Dorsolateral prefrontal cortex (tissue), 122 donors: ENCODE measurements at places on chromosomes 6 and 20.
A peak's percentile ranks its signal among the peaks of the same experiment; 100 is the strongest.

DNA sequence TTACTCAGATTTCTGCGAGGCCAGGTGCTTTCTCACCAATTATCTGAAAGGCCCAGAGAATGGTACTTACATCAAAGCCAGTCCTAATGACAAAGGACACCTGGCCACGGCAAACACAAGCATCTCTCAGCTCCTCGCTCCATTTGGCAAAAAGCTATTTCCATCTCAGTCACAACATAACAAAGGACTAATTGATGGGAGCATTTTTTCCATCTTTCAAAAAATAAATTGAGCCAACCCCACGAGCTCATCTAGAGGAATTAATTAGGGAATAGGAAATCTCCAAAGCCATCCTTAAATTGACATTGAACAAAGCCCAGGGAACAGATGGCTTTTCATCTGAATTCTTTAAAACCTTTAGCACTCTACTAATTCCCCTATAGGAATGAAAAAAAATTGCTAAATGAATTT, 236.7 kb downstream of the HAO1 start:
- no peak for DNase-seq

DNA sequence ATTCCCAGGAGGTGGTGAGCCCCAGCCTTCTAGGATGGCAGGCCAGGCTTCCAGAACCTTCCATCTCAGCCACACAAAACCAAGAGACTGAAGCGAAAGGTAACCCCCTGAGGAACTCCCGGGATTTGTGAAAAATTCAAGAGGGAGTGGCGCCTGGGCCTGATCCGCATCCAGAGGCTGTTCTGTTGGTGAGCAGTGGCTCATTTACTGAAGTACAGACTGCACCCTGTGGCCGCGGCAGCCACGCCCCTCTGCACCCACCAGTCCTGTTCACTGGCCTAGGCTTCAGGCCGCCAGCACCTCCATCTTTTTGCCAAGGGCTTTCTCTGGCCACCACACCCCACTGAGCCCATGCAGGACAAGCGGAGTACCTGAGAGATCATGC, 79.1 kb upstream of the PTPN1 start:
- DNase-seq, result no peak

DNA sequence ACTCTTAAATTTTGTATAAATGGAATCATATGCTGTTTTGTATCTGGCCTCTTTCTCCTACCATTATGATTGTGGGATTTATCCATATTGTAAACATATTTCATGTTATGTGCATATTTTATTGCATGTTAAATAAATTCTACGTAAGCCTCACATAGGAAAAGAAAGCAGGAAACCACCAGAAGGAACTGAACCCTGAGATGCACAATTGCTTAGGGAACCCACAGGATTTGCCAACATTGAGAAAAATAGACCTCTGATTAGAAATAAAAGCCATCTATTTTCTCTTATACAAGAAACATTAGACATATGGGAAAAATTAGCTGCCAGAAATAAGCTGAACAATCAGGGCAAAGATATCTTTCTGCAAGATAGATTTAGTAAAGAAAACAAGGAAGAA, 111.2 kb upstream of the CARMIL1 start:
- no peak for DNase-seq

- no peak for DNase-seq
Measured at GRCh38 chr20:44637522-44638372, 13.8 kb downstream of the ADA start.

DNA sequence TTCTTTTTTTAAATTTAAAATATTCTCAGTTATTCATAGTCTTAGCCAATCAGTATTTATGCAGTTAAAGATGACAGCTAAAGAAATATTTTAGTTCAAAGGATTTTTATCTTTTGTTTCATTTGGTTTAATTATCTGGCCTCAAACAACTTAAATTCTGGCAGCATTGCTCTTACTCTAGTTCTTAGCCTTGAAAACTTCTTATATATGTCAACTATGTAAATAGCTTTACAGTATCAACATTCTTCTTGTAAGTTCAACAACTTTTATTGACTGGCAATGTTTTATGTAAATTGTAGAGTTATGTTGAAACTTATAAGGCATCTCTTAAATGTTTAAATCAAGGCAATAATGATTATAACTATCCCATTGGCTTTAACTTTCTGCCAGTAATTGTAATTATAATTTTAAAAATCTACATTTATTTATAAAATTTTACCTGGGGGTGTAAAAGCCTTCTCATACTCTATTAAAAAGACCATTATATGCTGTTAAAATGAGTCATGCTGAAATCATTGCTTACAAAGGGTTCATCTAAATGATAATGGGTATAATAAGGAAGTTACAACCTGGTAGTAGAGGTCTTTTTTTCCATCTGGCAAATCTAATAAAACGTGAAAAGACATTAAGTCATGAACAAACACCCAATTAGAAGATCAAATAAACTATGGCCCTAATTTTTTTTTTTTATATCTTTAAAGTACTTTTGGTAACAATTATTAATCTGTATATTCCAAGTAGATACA, 45.8 kb upstream of the FAM184A start:
- no peak for DNase-seq

GRCh38 chr6:150755524-150755923, 110.0 kb upstream of the MTHFD1L start:
- DNase-seq, result no peak

DNA sequence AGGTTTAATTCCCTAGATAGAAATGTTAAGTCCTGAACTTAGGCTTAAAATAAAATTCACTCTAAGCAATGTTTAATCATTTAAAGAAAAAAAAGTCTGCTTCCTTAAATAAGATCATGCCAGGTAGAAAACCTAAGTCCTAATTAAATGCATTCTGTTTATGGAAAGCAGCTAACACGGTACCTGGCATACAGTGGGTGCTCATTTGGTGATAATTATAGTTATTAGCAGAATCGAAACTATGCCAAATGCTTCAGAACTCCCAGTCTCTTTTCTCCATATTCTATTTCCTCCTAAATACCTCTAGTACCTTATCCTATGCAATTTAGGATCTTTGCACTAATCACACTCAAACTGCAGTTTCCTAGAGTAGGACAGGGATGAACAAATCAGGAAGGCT, 331.8 kb downstream of the EPHA7 start:
- no peak for DNase-seq

DNA sequence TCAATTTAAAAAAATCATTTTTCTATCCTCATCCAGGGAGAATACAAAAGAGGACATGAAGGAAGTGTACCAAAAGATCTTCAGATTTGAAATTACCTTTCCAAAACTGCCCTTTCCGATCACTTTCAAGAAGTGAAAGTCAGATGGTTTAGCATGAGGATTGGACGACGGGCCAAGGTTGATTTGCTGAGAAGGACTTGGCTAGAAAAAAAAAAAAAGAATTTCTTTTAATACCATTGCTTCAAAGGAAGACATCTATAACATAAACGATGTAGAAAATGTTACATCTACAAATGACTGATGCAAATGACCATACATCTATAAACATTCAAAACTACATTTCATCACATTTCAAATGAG, 120.9 kb upstream of the SLC2A12 start:
- DNase-seq, result no peak

DNA sequence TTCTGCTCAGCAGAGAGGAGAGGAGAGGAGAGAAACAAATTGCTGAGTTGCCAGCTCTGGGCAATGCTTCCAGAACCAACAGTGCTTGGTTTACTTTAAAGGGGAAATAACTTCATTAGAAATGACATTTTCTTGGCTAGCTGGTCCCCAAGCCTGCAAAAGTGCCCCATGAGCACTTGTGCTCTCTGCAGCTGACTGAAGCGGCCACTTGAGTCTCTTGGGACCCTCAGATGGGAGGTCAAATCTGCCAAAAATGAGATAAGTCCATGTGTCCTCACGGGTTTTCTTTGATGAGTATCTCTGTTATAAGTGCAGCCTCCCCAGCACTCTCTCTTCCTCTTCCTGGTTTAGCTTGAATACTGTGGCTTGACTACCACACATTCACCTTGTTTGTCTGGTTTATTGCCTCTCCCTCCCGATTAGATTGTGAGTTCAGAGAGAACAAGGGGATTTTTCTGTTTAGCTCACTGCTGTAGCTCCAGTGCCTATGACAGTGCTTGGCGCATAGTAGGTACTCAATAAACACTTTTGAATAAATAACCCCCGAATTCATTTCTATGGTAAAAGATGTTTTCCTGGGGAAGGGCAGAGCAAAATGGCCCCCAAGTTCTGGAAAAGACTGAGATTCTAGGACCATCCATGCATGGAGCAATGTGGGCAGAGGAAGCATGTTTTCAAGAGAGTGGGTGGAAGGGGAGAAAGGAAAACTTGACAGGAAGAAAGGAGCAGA, 7.0 kb upstream of the RIN2 start:
- DNase-seq, result no peak

- peak; percentile 28 for DNase-seq
Measured at GRCh38 chr6:14066782-14067406, 50.7 kb upstream of the CD83 start.

- no peak for DNase-seq
Measured at GRCh38 chr6:6393069-6393529, 72.6 kb upstream of the F13A1 start.

GRCh38 chr6:111477481-111477938, 5.5 kb downstream of the REV3L start:
- no peak for DNase-seq

DNA sequence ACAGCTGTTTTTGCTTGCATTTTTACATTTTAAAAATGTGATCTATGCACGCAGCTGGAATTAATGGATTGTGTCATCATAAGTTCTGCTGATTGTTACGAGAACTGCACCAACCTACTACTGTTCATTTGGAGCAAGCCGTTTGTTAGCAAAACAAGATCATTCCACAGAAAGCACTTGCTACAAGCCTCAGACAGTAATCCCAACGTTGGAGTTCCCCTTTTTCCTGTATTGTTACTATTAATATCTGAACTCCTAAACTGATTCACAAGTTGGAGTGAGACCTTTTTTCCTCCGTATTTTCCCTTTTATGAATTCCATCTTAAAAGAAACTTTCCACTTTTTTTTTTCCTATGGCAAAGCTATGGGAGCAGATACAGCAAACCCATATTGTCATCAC, 3.5 kb downstream of the TENT5A start:
- no peak for DNase-seq

- DNase-seq, result no peak
Measured at GRCh38 chr6:151008425-151008824, 142.9 kb downstream of the MTHFD1L start.

- DNase-seq, result no peak
Measured at GRCh38 chr6:122620428-122620827, 10.2 kb downstream of the PKIB start.

DNA sequence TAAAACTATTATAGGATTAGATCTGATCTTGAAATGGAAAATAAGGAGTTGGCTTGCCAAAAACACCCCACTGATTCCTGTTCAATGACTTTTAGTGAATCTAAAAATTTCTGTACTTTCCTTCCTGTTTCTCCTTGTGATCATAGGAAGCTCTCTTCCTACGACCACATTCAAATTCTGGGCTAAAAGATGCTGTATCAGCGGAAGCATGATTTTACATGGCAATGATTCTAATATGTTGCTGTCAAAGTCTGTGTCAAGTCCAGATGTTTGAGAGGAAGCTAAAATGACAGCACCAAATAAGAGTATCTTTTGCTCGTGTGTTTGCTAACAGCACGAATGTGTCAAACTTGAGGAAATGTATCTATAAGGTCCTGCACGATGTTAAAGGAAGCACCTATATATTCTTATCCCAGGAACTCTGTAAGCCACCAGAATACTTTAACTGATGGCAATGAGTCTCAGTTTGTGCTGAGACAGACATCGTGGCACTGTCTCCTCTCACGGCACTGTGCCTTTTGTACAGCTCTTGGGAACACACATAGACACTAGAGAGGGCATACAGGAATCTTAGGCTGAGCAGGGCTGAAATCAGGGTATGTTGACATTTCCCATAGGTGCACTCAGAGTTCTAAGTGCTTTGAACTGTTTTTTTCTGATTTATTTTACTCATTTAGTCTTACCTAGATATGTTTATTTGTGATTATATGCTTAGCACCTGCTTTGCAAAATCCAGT, 24.9 kb upstream of the MAP3K4 start:
- DNase-seq, result no peak

- DNase-seq, result no peak
Measured at GRCh38 chr6:168154263-168154917, 75.4 kb upstream of the FRMD1 start.

- DNase-seq, result no peak
Measured at GRCh38 chr20:38804682-38805501, 605 bp upstream of the PPP1R16B start.

DNA sequence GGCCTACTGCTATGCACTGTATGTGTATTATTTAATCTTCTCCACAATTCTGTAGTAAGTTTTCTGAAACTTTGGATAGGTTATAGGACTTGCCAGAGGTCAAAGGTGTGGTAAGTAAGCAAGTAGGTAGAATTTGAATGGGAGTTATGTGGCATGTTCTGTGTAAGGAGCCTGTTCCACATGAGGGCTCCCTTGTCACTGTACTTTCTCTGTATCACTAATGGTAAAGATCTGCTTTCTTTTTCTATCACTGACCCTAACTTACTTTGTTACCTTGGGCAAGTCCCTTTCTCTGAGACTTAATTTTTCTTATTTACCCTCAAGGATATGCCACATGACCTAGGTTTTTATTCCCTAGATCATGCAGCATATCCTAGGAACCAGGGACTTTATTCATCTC, 50.3 kb downstream of the EIF2S2 start:
- DNase-seq, result no peak

GRCh38 chr6:76330031-76330430, 257.6 kb upstream of the IMPG1 start:
- no peak for DNase-seq

- no peak for DNase-seq
Measured at GRCh38 chr20:32017711-32018251, 7.5 kb downstream of the CCM2L start.

DNA sequence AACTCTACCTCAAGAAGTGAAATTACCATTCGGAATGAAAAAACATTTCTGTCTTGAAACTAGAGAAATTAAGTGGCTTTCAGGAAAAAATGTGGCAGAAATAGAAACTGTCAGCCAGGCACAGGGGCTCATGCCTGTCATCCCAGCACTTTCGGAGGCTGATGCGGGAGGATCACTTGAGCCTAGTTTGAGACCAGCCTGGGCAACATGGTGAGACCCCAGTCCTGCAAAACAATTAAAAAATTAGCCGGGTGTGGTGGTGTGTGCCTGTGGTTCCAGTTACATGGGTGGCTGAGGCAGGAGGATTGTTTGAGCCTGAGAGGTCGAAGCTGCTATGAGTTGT, 7.1 kb upstream of the TMEM181 start:
- DNase-seq, result no peak

- DNase-seq, result no peak
Measured at GRCh38 chr6:31471711-31472110, 26.2 kb upstream of the MICB start.

GRCh38 chr20:49323622-49324238, 45.9 kb upstream of the ZNFX1 start:
- no peak for DNase-seq

GRCh38 chr20:57066126-57066900, 200.1 kb downstream of the BMP7 start:
- no peak for DNase-seq

GRCh38 chr20:52959125-52959524, 13.0 kb upstream of the TSHZ2 start:
- no peak for DNase-seq

- DNase-seq, result no peak
Measured at GRCh38 chr6:128738112-128738511, 144.8 kb upstream of the LAMA2 start.
